HT-29 (cell line): ENCODE measurements at places on chromosomes 7 and 10. TPM values are rescaled to one million over a fixed set of nuclear protein-coding genes. Genes with fewer than 3 reads are reported as not detected.

The MRPL43 gene
- 141 and 174 TPM in 2 replicates for total RNA-seq

The DEPP1 gene
- 67.2 and 68.3 TPM in 2 replicates for total RNA-seq

The ASZ1 gene
- not detected in 2 replicates for total RNA-seq

The ADAM8 gene
- total RNA-seq: 73.5 and 78.5 TPM in 2 replicates

The UCMA gene
- total RNA-seq: not detected in 2 replicates

The GDF2 gene
- total RNA-seq: not detected in 2 replicates

The HMX3 gene
- total RNA-seq: not detected in 2 replicates

The NEUROD6 gene
- not detected in 2 replicates for total RNA-seq

The EEF1AKMT2 gene
- total RNA-seq: 10.7 and 14.0 TPM in 2 replicates

The GIMAP2 gene
- not detected in 2 replicates for total RNA-seq

The PLAU gene
- 0.15 and 0.21 TPM in 2 replicates for total RNA-seq

DNA sequence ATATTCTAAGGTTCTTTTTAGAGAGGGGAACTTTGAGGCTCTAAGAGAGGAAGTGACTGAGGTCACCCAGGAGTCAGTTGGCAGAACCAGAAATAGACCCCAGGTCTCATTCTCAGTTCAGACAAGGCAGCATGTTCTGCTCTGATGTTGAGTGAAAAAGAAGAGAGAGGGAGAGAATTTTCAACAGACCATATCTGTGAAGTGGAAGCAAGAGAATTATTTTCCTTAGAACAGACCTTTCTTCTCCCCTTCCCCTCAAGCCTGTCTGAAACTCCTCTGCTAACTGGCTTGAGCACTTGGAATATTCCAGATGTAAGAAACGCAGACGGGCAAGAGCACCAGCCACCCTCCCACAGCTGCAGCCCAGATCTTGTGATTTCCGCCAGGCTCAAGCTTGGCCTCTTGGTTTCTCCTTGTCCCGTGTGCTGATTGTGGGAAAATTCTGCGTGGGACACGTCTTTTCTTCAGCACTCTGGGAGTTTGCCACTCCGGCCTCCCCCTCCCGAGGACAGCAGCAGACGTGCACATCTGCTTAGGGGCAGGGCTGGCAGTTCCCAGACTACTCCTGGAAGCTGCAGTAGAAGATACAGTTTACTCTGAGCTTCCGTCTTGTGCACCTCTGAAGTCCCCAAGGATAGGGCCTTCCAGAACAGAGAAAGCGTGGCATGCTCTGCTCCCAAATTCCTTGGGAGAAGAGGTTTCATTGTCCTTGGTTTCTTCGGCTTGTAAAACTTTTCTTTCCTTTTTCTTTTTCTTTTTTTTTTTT lies 22.7 kb upstream of the IKZF1 start:
- no peak for DNase-seq

- DNase-seq: no peak
Observed at GRCh38 chr7:142450695-142451094, 192.8 kb upstream of the PRSS58 start.

GRCh38 chr10:121753726-121754476 lies 155.7 kb upstream of the FGFR2 start:
- peak; percentile 39 for DNase-seq

- DNase-seq: peak; percentile 61
Observed at GRCh38 chr10:9239298-9239697, 1184.8 kb downstream of the GATA3 start.

- DNase-seq: no peak
Observed at GRCh38 chr10:34434119-34434594, 380.9 kb downstream of the PARD3 start.

GRCh38 chr10:51960494-51960895 lies 261.1 kb upstream of the CSTF2T start:
- peak; percentile 45 for DNase-seq

GRCh38 chr10:133141958-133142340 lies 18.1 kb upstream of the KNDC1 start:
- no peak for DNase-seq

DNA sequence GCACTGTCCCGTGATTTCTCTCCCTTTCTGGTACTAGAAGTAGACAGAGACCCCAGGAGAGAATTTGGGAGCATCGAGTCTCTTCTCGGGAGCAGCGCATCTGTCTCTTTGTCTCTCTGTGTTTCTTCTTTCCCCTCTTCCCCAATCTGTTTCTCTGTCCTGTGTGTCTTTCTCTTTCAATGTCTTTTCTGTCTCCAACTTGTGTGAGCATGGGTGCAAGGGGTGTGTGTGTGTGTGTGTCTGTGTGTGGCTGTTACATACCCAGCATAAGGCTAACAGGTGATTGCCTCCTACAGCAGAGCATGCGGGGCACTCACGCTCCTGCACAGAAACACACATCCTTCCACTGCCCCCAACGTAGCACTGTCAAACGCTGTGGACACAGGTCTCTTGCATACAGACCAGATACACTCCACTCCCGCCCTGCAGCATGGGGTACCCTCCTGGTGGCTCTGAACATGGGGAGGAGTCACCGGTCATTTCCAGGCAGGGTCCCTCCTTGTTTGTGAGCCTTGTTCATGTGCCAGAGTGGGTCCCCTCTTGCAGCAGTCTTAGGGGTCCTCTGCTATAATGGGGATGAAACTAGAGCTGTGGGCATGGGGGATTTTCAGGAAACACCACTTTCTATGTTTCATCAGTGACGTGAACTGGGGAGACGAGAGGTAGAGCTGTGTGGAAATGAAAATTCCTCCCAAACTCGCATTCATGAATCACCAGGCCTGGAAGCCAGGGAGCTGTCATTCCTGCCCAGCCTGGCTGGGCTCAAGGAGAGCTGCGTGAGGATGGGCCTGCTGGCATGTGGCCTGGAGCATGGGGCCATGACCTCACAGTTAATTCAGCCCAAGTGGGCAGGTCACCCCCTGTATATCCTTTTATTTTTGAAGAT lies 980 bp downstream of the ADAMTS14 start:
- no peak for DNase-seq

DNA sequence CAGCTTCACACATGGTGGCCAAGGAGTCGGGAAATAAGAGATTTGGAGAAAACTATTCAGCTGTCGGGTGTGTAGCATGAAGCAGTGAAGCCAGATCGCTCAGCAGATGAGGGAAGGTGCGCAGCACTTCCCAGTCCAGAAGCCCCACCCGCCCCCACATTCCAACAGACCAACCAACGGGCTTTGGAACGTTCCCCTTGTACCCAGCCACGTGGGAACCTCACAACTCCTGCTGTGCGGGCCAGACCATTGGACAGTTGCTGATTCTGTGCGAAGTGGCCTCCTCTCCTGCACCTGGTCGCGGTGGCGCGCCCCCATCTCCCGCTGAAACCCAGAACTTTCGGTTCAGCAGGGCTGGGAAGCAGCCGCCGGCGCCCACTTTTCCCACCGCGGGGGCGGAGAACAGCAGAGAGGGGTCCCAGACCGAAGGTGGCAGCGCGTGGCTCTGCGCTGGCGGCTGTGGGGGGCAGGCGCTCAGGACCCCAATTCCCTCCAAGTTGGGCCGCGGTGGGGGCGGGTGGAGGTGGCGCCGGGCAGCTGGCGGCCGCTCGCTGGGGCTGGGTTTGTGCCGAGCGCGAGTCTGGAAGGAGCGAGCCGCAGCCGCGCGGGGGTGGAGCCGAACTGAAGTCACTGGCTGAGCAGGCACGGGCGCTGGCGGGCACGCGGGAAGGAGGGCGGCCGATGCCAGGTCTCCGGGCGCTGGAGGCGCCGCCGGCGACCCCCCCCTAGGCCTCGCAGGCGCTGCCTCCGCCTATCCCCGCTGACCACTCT lies 1301.5 kb upstream of the SORCS1 start:
- DNase-seq: no peak

DNA sequence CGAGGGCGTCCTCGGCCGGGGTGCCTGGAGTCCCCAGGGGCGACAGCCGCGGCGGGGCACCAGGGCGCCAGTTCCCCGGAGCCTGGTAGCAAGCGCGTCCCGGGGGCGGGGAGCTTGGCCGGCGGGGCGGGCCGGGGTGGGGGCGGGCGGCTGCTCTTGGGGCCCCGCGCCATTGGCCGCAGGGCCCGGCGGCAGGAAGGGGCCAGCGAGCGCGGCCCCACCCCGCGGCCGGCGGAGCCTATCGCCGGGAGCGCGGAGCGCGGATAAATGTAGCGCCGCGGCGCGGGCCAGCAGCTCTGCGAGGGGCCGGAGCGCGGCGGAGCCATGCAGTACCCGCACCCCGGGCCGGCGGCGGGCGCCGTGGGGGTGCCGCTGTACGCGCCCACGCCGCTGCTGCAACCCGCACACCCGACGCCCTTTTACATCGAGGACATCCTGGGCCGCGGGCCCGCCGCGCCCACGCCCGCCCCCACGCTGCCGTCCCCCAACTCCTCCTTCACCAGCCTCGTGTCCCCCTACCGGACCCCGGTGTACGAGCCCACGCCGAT lies at the start of gene HHEX:
Gene HHEX (plus strand): TSS at position 293 of the 548 bp plus-strand sequence. CDS start 32 bp downstream, at position 325.
- DNase-seq: peak; percentile 42

GRCh38 chr7:98107313-98107721 lies 655 bp downstream of the LMTK2 start:
- peak; percentile 40 for DNase-seq

DNA sequence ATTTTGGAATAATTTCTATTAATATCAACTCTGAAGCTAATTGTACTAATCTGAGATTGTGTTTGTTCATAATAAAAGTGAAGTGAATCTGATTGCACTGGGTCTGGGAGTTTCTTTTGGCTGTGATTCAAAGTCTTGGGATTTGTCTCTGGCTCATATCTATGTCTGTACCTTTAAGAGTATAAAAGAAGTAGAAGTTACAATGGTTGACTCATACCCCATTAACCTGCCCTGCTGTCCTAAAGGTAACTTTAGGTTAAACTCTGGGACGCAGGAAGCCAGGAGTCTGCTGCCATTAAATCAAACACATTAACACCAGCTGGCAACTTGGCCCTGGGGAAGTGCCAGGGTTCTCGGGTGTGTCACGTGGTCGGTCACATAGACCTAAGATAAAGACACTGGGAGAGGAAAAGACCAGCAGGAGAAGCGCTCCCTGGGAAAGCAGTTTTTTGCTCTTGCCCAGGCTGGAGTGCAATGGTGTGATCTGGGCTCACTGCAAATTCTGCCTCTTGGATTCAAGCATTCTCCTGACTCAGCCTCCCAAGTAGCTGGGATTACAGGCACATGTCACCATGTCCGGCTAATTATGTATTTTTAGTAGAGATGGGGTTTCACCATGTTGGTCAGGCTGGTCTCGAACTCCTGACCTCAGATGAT lies 17.8 kb downstream of the SCD start:
- peak; percentile 96 for DNase-seq

DNA sequence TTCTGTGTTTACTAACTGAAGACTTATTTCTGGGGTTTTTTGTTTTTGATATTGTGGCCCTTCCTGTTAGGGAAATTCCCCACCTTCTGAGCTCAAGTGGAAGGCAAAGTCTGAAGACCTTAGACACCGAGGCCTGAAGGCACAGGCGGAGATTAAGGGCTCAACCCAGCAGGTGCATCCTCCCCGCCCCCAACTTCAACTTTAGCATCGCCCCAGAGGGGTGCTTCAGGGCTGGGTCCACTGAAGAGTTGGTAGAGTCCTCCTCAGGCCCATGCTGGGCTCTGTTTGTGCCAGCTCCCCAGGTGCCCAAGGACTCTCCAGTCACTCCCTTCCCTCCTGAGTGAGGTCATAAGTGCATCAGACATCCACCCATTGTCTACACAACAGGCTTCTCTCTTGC lies 9.4 kb upstream of the PPIA start:
- DNase-seq: no peak

DNA sequence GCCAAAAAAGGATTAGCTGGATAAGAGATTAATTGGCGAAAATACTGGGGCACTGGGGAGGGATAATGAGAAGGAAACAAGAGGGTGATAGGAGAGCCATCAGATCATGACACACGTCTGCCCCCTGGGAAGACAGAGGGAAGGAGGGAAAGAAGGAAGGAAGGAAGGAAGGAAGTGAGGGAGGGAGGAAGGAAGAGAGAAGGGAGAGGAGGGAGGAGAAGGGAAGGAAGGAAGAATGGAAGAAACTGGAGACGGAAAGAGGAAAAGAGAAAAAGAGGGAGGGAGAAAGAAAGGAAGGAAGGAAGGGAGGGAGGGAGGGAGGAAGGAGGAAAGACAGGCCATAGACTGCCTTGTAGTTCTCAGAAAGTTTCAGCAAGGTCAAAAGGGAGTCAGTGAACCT lies 37.8 kb upstream of the WAC start:
- DNase-seq: no peak

DNA sequence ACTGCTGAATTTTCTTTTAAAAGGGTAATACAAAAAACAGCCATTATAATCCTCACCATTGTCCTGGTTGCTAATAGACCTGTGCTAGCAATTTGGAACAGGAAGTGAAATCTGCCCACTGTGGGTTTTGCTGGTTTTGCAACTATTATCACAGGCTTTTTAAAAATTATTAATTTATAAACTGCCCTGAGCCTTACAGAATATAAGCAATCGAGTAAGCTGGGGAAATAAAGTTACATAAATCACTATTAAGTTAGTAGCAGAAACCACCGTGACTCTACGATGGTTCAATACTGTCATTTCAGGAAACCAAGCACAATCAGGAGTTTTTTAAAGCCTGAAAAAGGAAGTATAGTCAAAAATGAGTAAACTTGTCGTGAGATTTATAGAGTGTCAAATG lies 62.3 kb downstream of the TMEM26 start:
- DNase-seq: no peak

GRCh38 chr7:79452495-79453265 lies 787 bp downstream of the MAGI2 start:
- DNase-seq: no peak
